Right atrium auricular region (tissue), 2 donors: ENCODE measurements at places on chromosomes 11 and 22. TPM values are rescaled to one million over a fixed set of nuclear protein-coding genes. Genes with fewer than 3 reads are reported as not detected.
A peak's percentile ranks its signal among the peaks of the same experiment; 100 is the strongest.

GRCh38 chr11:73034331-73034730 lies 107.8 kb downstream of the FCHSD2 start:
- DNase-seq, result no peak

DNA sequence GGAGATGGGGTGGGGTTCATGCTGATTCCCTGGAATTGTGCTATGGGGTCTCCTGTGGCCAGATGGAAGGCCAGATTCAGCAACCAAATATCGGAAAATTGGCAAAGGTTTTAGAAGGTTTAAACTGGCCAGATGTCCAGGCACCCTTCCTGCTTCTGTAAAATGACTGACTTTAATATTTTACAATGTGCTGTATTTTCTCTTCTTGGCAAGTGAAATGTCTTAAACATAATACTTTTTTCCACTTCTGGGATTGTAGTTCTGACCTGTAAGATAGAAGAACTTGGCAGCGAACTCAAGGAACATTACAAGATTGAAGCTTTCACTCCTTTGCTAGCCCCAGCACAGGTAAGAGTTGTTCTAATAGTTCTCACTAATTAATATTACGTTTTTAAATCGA lies 17.5 kb downstream of the POLA2 start:
- DNase-seq, result no peak

DNA sequence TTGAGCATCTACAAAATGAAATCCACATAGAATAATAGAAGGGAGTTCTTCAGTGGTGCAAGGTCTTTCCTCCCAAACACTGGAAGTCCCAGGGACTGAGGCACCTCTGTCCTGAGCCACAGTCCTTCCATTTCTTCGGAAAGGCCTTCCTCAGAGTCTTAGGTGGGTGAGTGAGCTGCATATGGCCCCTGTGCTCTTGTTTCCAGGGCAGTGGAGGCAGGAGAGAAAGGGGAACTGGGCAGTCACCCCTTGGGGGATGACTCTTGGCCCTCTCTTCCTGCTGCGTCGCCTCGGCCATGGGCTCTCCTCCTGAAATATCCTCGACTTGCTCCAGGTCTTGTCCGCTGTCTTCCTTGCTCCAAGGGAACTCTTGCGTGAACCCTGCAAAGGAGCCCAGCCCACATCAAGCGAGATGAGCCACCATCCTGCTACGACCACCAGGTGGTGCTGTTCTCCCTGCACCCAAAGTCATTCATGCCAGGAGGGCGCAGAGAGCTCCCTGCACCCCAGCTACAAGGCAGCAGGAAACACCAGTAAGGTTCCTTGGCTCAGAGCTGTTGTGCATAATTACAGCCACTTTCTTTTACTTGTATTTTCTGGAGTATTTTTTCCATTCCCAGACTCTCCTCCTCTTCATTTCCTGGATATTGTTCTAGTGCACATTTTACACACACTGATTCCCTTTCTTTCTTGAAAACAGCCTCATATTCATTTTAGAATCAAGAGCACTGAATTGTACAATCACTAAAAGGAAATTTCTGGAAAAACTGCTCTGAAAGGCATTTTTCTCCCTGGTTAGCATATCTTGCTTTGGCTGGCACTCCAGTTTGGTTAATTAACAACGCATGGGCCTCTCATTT lies 397.8 kb downstream of the OPCML start:
- peak; percentile 60 for DNase-seq

The C11orf21 gene
- 1.4 TPM for total RNA-seq

The APOBEC3B gene
- total RNA-seq, result not detected

GRCh38 chr11:61916737-61917333 lies 531 bp downstream of the RAB3IL1 start:
- no peak for DNase-seq

- DNase-seq, result no peak
Observed at GRCh38 chr22:46977656-46978343, 215.3 kb downstream of the TBC1D22A start.

GRCh38 chr11:118211006-118211405 lies 13.8 kb downstream of the JAML start:
- no peak for DNase-seq

DNA sequence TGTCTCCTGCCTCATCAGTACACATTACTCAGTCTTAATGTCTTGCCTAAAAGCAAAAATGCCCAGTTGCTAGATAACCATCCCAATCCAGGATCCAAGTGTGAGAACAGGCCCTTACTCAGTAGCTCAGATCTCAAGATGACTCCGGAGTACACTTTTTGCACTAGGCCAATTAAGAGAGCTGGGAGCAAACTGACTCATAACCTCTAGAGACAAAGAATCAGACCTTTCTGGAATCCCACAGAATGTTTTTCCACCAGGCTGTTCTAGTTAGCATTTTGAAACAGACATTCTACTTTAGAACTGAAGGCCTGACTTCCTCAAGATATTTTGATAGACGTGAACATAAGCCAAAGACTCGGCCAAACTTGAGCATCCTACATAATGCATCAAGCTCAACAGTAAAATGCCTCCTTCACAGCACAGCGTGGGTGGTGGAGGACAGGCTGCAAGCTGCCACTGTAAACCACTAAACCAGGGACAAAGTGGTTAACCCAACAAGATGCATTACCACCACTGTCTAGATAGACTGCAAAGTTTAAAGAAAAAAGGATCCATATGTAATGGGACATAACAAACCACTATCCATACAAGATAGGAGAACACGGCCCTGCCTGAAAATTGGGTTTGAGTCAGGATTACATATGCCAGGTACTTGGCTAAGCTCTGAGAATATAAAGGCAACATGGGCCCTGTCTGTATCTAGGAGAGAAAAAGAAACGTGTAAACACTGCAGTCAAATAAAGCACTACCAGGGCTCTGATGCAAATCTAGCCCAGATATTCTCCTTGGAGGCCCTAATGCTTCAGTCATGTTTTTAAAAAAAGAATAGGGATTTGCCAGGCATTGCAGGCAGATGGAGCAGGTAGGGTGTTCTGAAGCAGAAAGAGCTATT lies 48.3 kb downstream of the MYH9 start:
- DNase-seq, result no peak

DNA sequence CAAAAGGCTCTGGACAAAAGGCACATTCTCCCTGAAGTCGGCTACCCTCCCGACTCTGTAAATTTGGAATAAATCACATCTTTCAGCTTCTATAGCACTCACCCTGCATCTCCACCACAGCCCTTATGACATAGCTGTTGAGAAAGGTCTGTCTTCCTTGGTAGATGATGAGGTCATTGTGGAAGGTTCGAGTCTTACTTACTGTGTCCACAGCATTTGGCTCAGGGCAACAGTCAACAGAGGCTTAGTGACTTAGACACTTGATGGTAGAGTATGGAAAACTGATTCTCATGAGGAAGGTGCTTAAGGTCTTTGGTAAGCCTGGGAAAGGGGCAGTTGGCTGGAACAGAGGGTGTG lies 45.6 kb downstream of the PTPRJ start:
- no peak for DNase-seq

GRCh38 chr11:86559311-86559945 lies 113.0 kb downstream of the ME3 start:
- DNase-seq, result no peak

DNA sequence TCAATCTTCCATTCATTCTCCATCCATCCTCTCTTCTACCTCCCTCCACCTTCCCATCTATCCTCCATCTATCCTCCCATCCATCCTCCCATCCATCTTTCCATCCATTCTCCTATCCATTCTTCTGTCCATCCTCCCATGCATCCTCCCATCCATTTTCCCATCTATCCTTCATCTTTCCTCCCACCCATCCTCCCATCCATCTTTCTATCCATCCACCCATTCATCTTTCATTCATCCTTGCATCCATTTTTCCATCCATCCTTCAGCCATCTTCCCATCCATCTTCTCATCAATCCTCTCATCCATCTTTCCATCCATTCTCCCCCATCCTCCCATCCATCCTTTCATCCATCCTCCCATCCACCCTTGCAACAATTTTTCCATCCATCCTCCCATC lies 27.5 kb downstream of the IGLL1 start:
- no peak for DNase-seq

GRCh38 chr11:28289444-28289843 lies 181.3 kb downstream of the METTL15 start:
- DNase-seq, result no peak

The TOMM22 gene
- total RNA-seq, result 36.9 TPM

DNA sequence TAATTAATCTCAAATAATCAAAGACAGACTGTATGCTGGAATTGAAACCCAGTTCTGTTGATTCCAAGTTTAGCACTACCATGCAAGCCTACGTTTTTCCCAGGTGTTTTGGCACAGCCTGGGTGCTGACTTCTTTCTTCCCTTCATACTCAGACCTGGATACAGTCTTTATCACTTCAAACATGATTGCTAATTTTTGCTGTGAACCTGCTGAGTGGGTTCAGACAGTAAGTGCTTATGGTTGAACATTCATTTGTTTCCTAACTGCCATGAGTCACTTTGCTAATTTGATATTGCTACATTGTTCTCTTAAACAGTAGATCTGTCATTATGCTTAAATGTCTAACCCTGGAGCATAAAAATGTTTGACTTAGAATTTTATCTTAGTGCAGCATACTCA lies 12.2 kb downstream of the PAAF1 start:
- DNase-seq, result no peak

The VPREB1 gene
- total RNA-seq, result not detected

- no peak for DNase-seq
Observed at GRCh38 chr11:65576232-65576866, 496 bp downstream of the EHBP1L1 start.

DNA sequence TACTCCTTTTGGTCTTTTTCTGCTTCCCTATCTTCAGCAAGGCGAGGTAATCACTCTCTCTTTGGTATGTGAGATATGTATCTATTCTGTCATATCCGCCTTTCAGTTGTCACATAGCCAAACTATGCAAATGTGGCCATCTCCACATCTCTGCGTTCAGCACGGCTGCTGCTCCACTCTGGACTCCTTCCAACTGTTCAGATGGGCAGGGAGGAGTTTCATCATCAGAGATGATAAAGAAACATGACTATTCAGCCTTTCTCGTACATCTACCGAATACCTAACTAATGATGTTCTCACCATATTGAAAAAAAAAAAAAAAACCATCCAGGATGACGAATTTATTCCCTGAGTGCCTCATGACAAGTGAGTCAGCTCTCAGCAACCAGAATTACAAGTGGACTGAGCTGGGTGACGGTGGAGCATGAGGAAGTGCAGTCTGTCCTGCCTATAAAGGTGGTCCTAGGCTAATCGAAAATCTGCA lies 899.6 kb downstream of the OPCML start:
- DNase-seq, result no peak

DNA sequence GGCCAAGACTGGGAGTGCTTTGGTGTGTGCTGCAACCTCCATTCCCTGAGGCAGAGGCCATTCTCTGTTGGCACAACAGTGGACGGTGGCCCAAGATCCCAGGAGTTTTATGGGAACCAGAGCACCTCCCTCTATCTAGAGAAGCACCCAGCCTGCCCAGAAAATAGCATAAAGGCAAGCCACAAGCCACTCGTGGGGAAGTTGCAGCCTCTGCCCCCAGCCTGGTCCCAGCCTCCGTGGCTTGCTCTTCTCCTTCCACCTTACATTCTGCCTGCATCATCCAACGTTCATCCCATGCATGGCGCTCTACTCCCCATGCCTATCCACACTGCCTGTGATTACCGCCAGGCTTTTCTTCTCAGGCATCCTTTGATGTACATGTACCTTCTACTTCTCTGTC lies 15.8 kb downstream of the IL17RA start:
- no peak for DNase-seq

DNA sequence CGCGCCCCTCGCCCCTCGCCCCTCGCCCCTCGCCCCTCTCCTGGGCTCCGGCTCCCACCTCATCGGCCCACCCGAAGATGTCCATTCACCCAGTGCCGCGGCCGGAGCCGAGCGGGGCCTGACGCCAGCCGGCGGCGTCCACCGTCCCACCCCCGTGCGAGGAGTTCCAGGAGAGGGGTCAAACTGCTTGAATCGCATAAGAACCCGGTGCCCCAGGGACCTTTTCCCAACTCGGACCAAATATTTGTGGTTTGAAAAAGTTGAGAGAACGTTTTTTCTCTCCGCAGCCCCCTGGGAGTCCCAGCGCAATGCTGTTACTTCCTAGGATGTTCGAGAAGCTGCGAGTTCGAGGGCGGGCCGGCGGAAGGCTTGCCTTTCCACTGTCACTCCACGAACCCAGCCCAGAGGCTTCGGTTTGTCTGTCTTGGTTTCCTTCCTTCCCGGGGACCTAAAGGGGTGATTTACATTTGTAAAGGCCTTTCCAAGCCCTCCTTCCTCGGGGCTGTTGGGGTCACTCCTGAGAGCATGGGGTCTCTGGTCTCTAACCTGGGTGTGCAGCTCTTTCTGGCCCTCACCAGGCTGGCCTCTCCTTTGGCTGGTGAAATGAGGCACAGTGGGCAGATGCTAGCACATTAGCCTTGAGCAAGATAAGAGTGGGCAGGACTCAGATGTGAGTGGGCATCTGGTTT lies 38.0 kb downstream of the ETS1 start:
- DNase-seq, result peak; percentile 61

- DNase-seq, result no peak
Observed at GRCh38 chr11:45414088-45414487, 127.9 kb upstream of the SYT13 start.
